Fibroblast of villous mesenchyme (primary cell): ENCODE measurements at places on chromosomes 1 and 21. TPM values are rescaled to one million over a fixed set of nuclear protein-coding genes. Genes with fewer than 3 reads are reported as not detected.

MRAP gene
- total RNA-seq = not detected in 2 replicates

HCRTR1 gene
- under 0.01 TPM in 2 replicates for total RNA-seq

ARHGEF11 gene
- total RNA-seq = 34.1 and 35.8 TPM in 2 replicates

GCSAML gene
- not detected in 2 replicates for total RNA-seq

PRAMEF8 gene
- total RNA-seq = not detected in 2 replicates

CD5L gene
- not detected in 2 replicates for total RNA-seq

IFFO2 gene
- 11.2 and 15.5 TPM in 2 replicates for total RNA-seq

SLC26A9 gene
- total RNA-seq = not detected in 2 replicates

SPATA21 gene
- under 0.01 TPM in 1 of 2 replicates, not detected in the other for total RNA-seq

TP53BP2 gene
- total RNA-seq = 32.2 and 38.0 TPM in 2 replicates

ZSCAN20 gene
- 7.7 and 10.4 TPM in 2 replicates for total RNA-seq

PROK1 gene
- not detected in 2 replicates for total RNA-seq

IGSF9 gene
- total RNA-seq = not detected in 2 replicates

ADAMTS4 gene
- 6.8 and 8.2 TPM in 2 replicates for total RNA-seq

FAM43B gene
- total RNA-seq = under 0.01 TPM in 1 of 2 replicates, not detected in the other

HES4 gene
- 2.2 and 8.1 TPM in 2 replicates for total RNA-seq

TAF5L gene
- 20.9 and 24.2 TPM in 2 replicates for total RNA-seq

ANKRD45 gene
- 0.43 TPM in 1 of 2 replicates, not detected in the other for total RNA-seq

RAB3B gene
- 58.9 and 77.3 TPM in 2 replicates for total RNA-seq

FYB2 gene
- total RNA-seq = not detected in 2 replicates

ZNF683 gene
- total RNA-seq = not detected in 2 replicates

AKR7A3 gene
- total RNA-seq = 0.43 and 1.3 TPM in 2 replicates

ACTL8 gene
- not detected in 2 replicates for total RNA-seq

RGS16 gene
- 0.32 and 1.3 TPM in 2 replicates for total RNA-seq

DISC1 gene
- total RNA-seq = 9.9 and 10.0 TPM in 2 replicates

POLR3GL gene
- 11.2 and 14.8 TPM in 2 replicates for total RNA-seq

CAMSAP2 gene
- 44.8 and 55.7 TPM in 2 replicates for total RNA-seq

EPHA10 gene
- total RNA-seq = under 0.01 TPM in 1 of 2 replicates, not detected in the other

USH2A gene
- under 0.01 TPM in 2 replicates for total RNA-seq

IL22RA1 gene
- total RNA-seq = not detected in 2 replicates

HPDL gene
- total RNA-seq = 1.3 and 1.6 TPM in 2 replicates

FCRL6 gene
- not detected in 2 replicates for total RNA-seq

C2CD4D gene
- not detected in 2 replicates for total RNA-seq

NCAM2 gene
- 5.2 and 7.1 TPM in 2 replicates for total RNA-seq

ESRRG gene
- under 0.01 TPM in 2 replicates for total RNA-seq

PODN gene
- 8.7 and 9.1 TPM in 2 replicates for total RNA-seq

CELA3A gene
- total RNA-seq = not detected in 2 replicates

PLEKHO1 gene
- total RNA-seq = 43.2 and 99.9 TPM in 2 replicates

PGLYRP4 gene
- total RNA-seq = not detected in 2 replicates

PDPN gene
- total RNA-seq = 28.7 and 32.8 TPM in 2 replicates
